ENCODE measurements at places on chromosomes 13 and 19.

DNA sequence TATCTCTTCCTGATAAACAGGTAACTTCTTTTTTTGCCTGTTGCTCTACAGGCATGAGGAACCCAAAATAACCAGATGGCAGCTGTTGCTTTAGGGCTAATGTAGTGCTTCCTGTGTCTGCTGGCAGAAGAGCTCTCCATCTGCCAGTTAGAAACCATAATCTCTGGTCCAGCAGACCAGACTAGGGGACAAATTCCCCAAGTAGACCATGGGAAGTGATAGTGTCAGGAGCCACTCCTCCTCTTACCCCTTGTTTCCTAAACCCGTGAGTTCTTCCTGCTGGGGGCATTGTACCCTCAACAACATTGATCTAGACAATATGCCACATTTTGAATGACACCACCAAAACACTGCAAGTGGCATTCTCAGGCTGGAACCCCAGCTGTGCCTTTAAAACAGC lies 135.9 kb downstream of the DLEU7 start:
- no peak for DNase-seq

- DNase-seq = no peak
Measured at GRCh38 chr19:48258350-48258749, 2.6 kb upstream of the CARD8 start.

GRCh38 chr19:17718947-17719711 lies at the start of gene MAP1S:
Gene MAP1S (plus strand): TSS chr19:17719480. CDS start chr19:17719503, 23 bp downstream.
- no peak for DNase-seq

DNA sequence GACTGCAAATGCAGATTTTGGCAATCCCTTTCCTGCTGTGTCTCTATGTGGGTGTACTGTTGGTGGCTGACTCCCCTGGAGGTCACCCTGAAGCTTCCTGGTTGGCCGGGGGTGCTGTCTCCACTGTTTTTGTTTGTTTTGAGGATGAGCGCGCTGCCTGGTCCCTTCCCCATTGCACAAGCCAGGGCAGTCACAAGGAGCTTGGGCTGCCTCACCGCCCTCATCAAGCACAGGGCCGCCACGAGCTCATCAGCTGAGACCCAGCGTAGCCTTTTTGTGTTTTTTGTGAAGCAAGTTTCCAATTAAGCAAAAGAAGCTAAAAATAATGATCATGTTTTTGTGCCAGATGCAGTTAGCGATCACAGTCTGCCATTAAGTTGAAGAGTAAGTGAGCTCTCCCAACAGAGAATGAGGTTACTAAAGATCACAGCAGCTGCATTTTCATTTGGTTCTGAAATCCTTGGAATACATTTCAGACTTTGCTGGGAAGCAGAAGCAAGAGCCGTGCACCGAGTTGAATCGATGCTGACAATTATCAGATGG lies 57.8 kb downstream of the GGACT start:
- no peak for DNase-seq

- DNase-seq = no peak
Measured at GRCh38 chr19:50830266-50831025, 2.9 kb downstream of the KLK15 start.
